Ecto neural progenitor cell (in vitro differentiated cells): ENCODE measurements at places on chromosomes 16 and 17.

- no peak for DNase-seq
These were observed 84.8 kb downstream of the PITPNC1 start for GRCh38 chr17:67461876-67462275.

GRCh38 chr16:19288872-19289799, 3.6 kb downstream of the CLEC19A start:
- no peak for DNase-seq

DNA sequence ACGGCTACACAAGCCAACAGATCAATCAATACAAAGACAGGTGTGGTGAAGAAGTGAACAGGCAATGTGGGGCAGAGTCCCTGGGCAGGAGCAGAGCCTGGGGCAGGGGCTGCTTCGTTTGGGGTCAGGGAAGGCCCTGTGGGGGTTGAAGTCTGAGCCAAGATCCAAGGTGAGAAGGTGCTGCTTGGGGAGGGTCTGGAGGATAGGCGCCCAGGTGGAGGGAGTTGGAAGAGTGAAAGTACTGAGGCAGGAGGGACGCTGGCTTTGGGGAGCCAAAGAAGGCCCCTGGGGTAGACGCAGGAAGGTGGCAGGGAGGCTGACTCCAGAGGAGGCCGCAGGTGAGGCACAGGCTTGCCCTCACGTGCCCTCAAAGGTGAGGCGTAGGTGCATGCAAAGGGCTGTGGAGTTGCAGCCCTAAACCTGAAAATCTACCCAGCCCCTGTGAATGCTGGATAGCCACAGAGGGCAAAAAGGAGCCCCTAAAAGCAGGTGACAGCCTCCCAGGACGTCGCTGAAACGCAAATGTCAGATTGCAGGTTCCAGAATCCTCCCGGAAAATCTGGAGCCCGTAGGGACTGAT, 33.3 kb downstream of the WFDC1 start:
- DNase-seq, result no peak

GRCh38 chr16:84579936-84580335, 37.9 kb downstream of the COTL1 start:
- no peak for DNase-seq

DNA sequence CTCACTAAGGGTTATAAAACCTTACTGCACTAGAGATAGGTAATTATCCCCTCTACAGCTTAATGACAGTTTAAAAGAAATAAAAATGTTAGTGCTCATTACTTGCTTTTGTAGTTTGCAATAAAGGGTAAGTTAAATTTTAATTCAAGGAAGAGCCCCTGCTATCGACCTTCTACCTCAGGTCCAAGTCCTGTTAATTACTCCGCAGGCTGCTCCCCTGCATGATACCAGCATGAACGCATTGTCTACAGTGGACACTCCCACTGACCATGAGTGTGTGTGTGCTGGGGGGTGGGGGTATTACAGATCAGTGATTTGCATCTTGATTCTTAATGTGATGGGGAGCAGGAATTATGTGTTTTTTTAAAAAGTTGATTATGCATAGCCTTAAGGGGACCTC, 103.1 kb downstream of the AATF start:
- DNase-seq, result no peak

DNA sequence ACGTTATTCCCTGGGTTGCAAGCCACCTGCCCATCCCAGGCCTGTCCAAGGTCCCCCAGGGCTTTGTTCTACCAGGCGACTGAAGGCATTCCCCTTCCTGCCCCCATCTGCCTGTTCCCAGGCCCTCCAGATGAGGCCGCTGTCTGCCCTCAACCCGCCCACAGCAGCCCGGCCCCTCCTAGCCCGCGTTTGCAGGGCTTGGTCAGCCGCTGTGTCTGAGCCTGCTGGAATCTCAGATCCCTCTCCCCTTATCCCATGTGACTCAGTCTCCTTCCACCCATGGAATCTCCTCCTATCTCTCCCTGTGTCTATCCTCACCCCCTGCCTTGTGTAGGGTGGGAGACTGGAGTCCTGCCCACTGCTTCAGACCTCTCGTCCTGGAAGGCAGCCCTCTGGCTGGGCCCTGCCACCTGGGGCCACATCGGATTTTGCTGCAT, 186.0 kb upstream of the TNRC6C start:
- peak; percentile 92 for DNase-seq

DNA sequence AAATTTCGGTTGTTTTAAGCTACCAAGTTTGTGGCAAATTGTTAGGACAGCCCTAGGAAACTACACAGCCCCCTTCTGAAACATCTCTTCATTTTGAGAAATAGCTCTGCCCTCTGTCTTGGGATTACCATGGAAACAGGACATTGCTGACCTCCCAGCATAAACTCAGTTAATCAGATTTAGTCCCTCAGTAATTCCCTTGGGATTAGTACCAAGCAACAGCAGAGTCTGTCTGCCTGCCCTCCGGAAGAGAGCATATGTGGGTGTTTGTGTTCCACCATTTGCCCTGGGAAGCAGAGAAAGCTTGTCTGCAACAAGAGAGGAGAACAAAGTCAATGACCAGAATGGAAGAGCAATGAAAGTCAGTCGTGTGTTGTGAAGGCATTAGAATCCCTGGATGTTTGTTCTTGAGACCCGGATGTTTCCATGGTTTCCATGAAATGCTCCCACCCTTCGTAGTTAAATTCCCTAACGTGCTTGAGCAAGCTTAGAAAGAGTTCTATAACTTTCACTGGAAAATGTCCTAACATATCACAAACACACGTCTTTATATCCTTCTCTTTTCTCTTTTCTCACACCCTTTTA, 26.2 kb downstream of the NUDT7 start:
- no peak for DNase-seq

DNA sequence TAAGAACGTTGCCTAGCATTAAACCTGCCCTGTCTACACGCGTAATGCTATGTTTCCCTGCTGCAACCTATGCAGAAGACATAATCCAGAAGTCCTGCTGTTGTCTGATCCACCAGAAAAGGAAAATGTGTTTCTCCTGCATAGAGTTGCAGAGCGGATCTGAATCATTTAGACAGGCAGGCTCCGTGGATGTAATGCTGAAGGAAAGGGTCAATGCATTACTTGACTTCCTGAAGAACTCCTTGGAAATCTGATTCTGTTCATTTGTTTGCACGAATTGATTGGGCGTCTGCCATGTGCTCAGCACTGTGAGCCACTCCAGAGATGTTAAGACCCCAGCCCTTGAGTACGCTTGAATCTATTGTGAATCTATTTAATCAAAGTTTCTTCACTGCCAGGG, 83.4 kb downstream of the FOXL1 start:
- DNase-seq, result no peak

DNA sequence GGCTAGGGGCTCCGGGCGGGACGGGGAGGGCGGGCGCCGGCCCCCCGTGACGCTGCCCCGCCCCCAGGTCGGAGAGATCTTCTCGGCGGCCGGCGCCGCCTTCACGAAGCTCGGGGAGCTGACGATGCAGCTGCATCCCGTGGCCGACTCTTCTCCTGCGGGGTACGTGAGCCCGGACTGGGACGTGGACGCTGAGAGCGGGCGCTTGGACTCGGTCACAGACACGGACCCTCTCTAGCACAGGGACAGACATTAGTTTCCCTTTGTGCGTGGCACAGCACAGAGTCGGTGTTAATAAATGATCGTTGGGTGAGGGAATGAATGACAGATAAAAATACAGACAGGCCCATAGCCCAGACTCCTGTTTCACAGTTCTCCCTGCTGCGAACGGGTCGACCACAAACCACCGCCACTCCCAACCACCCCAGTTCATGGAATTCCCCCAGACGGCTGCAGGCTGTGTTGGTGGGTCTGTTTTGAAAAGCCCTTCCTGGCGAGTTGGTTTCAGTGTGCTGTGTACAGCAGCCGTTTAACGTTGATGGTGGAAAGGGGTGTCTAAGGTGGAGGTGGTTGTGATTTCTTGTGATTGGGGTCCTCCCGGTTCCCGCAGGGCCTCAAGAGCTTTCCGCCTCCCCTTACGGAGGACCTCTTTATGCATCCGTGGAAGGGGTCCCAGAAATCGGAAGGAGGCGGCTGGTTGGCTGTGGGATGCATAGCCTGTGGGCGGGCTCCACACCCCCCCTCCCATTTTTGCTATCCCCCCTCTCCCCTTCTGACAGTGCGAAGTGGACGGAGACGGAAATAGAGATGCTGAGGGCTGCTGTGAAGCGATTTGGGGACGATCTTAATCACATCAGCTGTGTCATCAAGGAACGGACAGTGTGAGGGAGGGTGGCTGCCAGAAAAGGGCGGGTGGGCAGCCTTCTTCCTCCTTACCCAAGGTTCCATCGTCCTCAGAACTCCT, 2.9 kb downstream of the RNASEK start:
- DNase-seq, result peak; percentile 59

DNA sequence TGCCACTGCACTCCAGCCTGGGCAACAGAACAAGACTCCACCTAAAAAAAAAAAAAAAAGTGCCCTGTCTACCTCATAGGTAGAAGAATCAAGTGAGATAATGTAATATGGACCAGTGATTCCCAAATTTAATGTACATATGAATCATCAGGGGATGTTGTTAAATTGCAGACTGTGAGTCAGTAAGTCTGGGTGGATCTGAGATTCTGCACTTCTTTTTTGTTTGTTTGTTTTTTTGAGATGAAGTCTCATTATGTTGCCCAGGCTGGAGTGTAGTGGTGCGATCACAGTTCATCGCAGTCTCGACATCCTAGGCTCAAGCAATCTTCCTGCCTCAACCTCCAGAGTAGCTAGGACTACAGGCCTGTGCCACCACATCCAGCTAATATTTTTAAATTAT, 31.6 kb downstream of the HOXB1 start:
- DNase-seq, result no peak

GRCh38 chr17:68184141-68184571, 63.7 kb upstream of the AMZ2 start:
- DNase-seq, result no peak

DNA sequence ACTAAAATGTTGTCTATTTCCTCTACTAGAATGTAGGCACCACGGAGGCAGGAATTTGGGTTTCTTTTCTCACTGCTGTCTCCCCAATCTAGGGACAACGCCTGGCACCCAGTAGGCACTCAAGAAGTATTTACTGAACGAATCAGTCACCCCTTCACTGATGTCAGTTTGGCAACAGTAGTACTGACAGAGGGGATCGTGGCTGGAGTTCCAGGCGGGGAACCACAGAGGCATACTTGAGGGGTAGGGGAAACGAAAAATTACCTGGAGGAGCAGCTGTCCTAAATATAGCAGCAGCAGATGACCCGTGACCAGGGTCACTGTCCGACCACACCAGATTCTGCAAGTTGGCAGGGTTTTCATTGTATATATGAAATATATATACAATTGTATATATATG, 33.3 kb downstream of the TRIM25 start:
- DNase-seq, result peak; percentile 29

DNA sequence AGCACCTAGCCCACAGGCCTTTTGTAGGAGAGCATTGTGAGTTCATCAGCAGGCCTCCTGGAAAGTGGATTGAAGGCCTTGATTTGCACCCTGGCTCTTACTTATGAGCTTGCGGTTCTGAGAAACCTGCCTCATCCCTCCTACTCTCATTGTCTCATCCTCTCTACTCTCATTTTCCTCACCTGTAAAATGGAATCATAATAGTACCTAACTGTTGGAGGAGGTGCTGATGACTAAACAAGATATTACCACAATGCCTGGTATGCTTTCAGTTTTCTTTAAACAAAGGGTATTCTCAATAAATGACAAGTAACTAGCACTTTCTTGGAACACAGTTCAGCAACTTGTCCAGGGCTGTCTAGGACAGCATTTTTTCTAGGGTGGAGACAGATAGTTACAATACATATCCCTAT, 243.1 kb upstream of the MAF start:
- no peak for DNase-seq

DNA sequence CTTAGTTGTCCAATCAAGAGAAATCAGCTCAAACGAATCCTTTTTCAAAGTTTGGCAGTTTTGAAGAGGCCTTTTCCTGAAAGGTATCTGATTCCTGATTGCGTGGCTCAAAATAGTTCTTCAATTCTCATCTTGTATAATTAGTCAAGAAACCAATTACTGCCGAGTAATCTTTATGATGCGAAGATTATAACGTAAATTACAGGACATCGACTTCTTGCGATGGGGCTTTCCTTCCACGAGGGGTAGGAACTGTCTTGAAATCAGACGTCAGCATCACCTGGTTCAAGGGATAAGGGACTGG, 644 bp upstream of the ARL2BP start:
- no peak for DNase-seq

DNA sequence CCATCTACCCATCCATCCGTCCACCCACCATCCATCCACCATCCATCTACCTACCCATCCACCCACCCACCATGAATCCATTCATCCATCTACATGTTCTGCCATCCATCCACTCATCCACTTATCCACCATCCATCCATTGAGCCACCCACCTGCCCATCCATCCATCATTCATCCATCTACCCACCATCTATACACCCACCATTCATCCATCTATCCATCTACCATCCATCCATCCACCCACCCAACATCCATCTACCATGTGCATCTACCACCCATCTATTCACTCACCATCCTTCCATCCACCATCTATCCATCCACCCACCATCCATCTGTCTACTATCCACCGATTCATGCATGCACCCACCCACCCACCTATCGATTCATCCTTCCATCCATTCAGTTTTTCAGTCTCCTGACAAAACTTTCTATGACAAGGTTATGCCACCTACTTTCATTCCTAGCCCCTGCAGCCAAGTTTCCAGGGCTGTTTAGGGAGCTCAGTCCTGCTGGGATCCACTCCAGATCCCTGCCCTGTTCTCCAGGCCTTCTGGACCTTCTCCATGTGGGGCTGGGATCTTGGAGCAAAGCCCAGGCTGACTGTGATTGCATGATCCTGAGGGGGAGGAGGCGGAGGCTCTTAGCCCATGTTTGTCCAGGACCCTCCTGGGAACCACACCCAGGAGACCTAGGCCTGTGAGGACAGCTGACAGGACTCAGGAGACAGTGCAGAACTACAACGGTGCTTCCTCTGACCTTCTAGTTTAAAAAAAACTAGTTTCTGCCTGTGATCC, 27.4 kb downstream of the BCO1 start:
- DNase-seq, result no peak

DNA sequence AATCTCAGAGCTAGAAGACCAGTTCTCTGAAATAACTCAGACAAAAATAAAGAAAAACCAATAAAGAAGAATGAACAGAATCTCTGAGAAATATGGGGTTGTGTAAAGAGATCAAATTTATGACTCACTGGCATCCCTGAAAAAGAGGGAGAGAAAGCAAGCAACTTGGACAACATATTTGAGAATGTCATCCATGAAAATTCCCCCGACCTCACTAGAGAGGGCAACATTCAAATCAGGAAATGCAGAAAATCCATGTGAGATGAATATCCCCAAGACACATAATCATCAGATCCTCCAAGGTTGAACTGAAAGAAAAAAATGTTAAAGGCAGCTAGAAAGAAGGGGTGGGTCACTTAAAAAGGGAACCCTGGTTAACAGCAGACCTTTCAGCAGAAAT, 32.1 kb downstream of the TANC2 start:
- no peak for DNase-seq

- no peak for DNase-seq
These were observed 124.7 kb downstream of the NPIPB5 start for GRCh38 chr16:22635357-22635761.
